D721Med (cell line): ENCODE measurements at places on chromosomes 6 and 20.

GRCh38 chr6:44470115-44470464, 82.6 kb downstream of the CDC5L start:
- DNase-seq: no peak

DNA sequence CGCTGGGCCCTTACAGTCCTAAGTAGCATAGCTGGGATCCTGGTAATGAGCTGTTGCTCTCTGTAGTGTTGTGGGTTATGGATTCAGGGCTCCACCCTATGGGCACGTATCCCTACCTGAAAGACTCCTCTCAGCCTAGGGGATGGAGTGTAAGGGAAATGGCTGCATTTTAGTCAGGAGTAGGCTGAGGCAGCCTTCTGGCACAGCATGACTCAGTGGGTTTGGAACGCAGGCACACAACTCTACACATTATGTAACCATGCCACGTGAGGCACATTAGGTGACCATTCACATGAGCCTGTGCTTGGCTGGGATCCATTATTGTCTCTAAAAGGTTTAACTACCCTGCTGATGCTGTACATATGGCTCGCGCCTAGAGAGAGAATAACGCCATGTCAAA, 27.8 kb downstream of the HDDC2 start:
- no peak for DNase-seq

DNA sequence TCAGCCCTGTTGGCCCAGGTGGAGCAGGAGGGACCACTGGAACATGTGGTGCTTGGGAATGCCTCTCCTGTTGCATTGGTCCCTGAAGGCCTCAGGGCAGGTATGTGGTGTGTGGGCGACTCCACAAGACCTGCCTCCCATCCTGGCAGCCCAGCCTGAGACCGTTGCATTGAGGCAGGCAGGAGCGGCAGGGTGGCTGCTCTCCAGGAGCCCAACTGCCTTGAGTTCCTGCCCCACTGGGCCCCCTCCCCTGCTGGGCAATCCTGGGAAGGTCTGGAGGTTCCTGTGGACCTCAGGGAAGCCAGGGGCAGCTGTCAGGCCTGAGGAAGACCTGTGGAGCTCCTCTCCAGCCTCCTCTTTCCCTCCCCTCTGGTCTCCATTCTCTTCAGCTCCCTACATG, 19.8 kb downstream of the MAVS start:
- no peak for DNase-seq

DNA sequence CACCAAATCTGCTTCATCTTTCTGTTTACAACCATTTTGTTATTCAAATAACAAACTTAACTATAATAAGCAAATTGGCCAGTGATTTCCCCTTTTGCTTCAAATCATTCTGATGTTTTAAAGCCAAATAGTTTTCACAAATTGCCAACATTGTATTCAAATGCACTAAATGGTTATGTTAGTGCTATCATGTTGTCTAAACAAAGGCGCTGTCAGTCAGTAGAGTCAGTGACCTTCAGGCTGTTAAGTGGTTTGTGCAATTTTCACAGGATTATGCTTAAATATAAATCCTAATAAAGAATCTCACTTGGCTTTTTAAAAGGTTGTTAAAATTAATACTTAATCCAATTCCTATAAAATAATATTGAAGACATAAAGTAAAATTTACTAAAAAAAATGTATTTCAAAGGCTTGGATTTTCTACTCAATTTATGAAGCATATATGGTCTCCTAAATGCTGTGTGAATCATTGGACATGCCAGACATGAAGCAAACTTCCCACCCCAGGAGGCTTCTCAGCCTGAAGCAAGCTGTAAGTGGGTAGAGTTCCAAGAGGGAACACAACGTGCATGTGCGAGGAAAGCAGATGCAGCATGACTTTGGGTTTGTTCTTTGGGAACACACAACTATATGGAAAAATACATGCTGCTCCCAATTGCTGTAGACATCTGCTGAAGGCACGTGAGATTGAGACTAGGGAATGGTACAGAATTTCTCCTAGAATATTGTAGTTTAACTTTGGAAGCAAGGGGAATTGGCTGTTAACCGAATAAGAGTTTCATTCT, 54.9 kb downstream of the RSPO3 start:
- no peak for DNase-seq

GRCh38 chr6:6736791-6737654, 148.5 kb downstream of the LY86 start:
- DNase-seq: no peak

GRCh38 chr6:105326833-105327770, 75.8 kb downstream of the PREP start:
- DNase-seq: no peak

DNA sequence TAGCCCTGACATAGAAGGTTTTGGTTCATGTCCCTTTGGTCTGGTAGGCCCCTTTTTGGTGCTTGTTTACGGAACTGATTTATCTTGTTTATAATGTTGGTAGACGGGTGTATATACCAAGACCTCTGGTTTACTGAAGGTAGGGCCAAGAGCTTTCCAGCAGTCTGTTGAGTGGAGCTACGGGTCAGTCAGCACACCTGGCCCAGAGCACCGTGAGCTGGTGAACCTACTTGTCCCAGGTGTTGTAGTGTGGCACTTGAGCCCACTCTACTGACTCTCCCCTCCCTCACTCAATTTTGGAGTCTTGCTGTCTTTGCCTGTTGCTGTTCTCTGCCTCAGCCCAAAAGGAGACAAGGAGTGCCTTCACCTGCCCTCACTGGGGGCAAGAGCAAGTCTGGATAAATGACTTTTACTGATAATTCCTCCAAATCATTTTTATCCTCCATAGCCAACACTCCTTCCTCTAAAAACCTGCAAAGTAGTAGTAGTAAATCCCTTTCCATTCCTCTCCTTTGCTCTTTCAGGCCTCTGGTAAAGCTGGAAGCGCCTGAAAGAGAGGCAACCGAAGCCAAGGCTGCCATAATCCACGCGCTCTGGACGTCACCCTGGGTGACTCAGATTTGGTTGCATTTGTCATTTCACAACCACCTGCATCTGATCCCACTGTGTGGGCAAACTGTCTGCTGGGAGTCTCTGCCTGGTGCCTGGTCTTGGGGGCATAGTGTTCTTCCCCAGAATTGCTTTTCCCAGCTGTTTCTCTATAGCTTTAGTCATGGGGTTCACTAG, 22.2 kb downstream of the RREB1 start:
- DNase-seq: no peak

DNA sequence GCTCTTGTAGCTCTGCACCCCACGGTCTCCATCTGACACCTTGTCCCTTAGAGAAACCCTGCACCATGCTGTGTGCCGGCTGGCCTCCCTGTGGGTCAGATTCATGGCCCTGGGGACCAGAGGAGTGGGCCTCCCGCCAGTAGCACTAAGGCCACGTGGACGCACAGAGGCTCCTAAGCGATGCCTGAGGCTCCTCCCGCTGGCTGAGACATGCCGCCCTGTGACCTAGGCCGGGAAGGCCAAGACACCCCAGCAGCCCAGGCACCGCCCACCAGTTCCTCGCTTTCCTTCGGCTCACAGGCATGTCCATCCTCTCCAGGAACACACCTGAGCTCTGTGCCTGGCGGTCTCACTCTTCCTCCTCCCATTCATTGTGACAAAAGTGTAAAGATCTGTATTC, 311.0 kb downstream of the THBS2 start:
- DNase-seq: no peak

DNA sequence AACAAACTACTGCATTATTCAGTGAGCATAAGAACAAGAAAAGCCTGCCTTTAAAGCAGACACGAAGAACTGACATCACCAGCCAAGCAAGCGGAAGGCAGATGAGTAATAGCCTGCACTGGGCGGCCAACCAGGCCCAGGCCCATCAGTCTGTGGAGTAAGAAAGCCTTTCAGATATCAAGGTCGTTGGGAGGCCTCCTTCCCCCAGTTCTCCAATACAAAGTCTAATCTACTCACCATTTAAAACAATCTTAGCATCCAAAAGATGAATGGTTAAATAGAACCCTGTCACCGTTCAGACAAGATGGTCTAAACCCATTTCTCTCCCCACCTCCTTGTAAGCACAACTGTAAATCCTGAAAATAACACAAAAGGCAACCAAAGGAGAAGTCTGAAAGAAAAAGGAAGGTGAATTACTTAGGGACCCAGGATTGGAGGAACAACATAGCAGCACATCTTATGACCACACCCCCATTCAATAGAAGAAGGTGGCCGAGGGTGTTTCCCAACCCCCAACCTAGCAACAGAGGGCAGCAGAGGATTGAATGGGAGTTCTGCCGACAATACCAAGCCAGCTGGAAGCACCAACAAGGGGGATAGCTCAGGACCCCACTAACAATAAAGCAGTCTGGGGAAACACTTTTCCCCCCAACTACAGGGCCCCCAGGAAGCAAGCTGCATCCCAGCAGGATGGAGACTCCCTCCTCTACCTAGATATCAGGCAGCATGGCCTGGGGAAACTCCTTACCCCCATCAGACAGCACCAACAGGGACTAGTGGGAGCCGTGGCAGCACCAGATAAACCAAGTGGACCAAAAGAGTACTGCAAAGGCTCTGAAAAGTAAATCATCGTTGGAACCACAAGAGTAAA, 67.9 kb downstream of the ZHX3 start:
- no peak for DNase-seq

GRCh38 chr20:652615-653109, 338 bp downstream of the SRXN1 start:
- no peak for DNase-seq
